ENCODE measurements at places on chromosomes 2 and 18.

- DNase-seq = no peak
Observed at GRCh38 chr2:76610451-76610850, 899.7 kb upstream of the GCFC2 start.

GRCh38 chr2:61450144-61450543 is 20.7 kb downstream of the USP34 start:
- no peak for DNase-seq

GRCh38 chr2:121492409-121492808 is 38.3 kb upstream of the RNU4ATAC start:
- DNase-seq = no peak

- no peak for DNase-seq
Observed at GRCh38 chr2:83531206-83531826, 927.8 kb downstream of the SUCLG1 start.

DNA sequence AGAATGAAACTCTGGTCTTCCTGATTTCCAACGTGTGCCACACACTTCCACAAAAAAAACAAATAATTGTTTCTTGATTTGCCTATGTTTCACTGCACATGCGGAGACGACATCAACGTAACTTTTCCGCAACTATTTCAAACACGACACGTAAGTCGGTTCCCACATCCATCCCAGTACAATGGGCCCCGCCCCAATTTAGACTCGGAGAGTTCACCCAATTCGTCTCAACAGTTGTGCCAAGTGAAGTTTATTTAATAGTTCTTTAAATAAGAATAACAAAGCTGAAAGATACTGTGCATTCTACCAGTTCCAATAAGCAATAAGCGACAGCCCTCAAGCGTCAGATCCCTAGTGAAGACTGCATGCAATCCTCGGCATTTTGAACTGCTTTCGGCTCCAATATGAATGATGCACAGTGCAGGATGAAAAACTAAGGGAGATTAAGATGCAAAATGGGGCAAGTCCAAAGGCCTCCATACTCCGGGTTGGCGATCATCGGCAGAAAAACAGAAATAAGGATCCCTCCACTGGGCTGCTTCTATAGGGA is 664 bp downstream of the CCT4 start:
- peak; percentile 28 for DNase-seq

- no peak for DNase-seq
Observed at GRCh38 chr2:129361688-129362087, 617.8 kb upstream of the RAB6C start.

GRCh38 chr2:128414946-128415778 is 96.5 kb upstream of the HS6ST1 start:
- no peak for DNase-seq

DNA sequence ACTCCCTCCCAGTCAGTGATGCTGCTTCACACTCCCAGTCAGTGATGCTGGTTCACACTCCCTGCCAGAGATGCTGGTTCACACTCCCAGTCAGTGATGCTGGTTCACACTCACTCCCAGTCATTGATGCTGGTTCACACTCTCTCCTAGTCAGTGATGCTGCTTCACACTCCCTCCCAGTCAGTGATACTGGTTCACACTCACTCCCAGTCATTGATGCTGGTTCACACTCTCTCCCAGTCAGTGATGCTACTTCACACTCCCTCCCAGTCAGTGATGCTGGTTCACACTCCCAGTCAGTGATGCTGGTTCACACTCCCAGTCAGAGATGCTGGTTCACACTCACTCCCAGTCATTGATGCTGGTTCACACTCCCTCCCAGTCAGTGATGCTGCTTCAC is 34.3 kb upstream of the KCNG2 start:
- DNase-seq = no peak

GRCh38 chr18:22971038-22971437 is 37.9 kb downstream of the RBBP8 start:
- DNase-seq = no peak

GRCh38 chr18:44392933-44393332 is 287.8 kb upstream of the SETBP1 start:
- no peak for DNase-seq

DNA sequence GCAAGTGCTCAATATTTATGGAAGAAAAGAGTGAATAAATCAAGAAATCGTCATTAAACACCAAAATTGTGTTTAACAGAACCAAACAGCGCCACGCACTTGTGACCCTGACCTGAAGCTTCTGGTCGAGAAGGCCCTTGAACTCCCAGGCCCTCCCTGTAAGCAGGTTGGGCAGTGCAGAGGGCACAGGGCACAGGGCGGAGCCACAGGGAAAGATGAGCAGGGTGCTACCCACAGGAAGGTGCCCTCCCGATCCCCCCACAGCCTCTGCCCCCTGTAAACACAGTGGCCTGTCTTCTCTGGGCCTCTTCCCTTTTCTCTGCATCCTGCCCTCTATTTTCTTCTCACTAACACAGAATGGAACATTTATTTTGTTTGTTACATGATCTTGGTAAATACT is 16.9 kb upstream of the TUBB6 start:
- no peak for DNase-seq

DNA sequence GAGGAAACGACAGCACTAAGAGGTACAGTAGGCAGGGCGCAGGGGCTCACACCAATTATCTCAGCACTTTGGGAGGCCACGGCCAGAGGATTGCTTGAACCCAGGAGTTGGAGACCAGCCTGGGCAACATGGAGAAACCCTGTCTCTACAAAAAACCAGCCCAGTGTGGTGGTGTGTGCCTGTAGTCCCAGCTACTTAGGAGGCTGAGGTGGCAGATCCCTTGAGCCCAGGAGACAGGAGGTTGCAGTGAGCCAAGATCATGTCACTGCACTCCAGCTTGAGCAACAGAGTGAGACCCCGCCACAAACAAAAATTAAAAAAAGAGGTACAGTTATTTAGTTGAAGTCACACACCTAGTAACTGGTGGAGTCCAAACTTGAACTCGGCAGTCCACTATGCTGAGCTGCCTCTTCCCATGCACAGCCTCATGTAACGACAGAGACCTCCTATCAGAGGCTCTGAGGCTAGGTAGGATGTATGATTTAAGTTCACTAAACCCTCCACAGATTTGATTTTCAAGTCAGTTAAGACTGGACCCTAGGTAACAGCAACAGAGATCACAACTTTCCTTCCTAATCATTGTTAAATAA is 8.7 kb downstream of the STK17B start:
- no peak for DNase-seq

GRCh38 chr18:70127359-70127758 is 78.1 kb downstream of the RTTN start:
- no peak for DNase-seq

DNA sequence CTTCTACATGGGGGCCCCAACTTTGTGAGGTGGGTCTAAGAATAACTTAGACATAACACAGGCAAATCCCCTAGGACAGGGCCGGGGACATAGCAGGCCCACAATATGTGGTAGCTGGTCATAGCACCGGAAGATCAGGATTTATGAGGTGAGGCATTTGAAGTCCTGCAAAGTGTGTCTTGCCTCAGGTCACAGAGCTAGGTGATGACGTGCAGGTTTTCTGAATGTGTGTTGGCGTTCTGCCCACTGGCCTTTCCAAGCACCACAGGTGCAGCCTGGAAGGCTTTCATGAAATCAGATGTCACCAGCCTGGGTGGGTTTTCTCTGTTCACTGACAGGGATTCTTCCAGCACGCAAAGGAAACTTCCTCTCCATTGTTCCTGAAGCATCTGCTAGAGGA is 119.1 kb downstream of the LRATD1 start:
- DNase-seq = no peak

DNA sequence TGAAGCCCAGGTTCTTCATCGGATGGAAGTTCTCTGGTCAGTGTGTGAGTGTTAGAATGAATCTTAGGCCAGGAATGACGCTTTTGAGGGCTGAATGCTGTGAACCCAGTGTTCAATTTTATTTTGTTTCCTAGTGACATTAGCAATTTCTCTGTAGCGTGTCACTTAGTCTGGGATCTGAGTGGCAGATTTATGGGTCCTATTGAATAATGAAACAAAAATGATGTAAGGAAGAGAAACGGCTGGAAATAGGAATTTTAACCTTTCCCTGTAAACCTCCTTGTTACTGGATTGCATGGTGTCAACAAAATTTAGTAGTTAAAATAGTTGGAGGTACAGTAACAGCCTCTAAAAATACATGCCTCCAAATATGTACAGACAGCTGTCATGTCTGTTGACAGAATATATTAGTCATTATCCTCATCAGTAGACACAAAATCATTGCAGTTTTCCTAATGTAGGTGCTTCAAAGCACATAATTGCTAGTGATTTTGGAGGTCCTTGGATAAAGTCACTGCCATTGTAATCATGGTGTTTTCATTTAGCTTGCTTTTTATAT is 223.8 kb upstream of the SPRED2 start:
- no peak for DNase-seq

- DNase-seq = no peak
Observed at GRCh38 chr2:23916727-23917405, 10.1 kb downstream of the ATAD2B start.

DNA sequence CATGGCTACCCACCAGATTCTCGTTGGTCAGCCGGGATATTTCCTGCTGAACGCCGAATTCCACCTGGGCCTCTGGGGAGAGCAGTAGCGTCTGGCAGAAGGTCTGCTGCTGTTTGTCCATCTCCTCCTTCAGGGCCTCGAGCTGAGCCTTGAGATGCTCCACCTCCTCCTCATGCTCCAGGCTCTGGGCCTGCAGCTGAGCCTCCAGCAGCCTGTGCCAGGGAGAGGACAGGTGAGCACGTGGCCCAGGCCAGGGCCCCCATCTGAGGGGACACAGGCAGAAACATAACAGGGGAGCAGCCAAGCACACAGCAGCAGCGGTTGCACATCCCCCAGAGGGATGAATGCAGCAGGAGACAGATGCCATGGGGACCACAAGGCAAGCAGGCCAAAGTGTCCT is 40.1 kb upstream of the ACAA2 start:
- DNase-seq = no peak

Measured in NCI-H1930 (cell line).